Activated T-cell treated with anti-CD3 and anti-CD28 coated beads, Interleukin-2, amount 50 U/mL, for 48 hours (primary cell): ENCODE measurements at places on chromosomes 12 and 14.

- no peak for DNase-seq
These were observed 14.1 kb upstream of the EVL start for GRCh38 chr14:100051103-100051502.

DNA sequence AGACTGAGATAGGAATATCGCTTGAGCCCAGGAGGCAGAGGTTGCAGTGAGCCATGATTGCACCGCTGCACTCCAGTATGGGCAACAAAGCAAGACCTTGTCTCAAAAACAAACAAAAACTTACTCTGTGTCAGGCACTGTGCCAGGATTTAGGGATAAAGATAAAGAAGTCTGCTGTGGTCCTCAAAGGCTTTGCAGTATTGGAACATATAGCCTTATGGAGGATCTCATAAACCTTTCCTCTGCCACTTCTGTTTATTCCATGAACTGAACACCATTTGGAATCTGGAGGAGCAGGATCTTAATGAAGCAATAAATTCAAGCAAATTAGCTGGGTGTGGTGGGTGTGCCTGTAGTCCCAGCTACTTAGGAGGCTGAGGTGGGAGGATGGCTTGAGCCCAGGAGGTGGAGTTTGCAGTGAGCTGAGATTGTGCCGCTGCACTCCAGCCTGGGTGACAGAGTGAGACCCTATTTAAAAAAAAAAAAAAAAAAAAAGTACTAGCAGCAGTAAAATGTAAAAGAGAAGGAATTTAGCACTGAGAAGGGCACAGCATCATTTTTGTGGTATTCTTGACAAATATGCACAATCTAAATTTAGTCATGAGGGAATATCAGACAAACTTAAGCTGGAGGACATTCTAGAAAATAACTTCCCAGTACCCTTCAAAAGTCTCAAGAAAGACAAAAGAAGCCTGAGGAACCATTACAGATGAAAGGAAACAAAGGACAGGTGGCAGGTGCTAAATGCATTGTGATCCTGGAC lies 27.1 kb downstream of the BMAL2 start:
- DNase-seq = no peak

DNA sequence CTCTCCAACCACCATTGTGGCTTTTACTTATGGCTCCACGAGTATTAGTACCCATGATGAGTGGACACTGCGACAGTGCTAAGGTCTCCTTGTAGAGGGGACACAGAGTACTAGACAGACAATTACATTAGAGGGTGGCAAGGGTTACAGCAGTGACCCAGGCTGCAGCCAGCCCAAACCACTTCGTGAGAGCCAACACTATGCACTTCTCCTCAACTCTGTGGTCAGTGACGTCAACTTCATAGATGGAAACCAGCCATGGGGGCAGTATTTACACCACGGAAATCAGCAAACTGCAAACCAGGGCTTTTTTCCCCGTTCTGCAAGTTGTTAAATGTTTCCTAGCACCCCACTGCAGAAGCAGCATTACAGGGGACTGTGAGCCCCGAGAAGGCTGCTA lies 61.6 kb upstream of the ZFP36L1 start:
- no peak for DNase-seq

- peak; percentile 88 for DNase-seq
These were observed 1030.4 kb downstream of the TMEM121 start for GRCh38 chr14:106556665-106557289.

DNA sequence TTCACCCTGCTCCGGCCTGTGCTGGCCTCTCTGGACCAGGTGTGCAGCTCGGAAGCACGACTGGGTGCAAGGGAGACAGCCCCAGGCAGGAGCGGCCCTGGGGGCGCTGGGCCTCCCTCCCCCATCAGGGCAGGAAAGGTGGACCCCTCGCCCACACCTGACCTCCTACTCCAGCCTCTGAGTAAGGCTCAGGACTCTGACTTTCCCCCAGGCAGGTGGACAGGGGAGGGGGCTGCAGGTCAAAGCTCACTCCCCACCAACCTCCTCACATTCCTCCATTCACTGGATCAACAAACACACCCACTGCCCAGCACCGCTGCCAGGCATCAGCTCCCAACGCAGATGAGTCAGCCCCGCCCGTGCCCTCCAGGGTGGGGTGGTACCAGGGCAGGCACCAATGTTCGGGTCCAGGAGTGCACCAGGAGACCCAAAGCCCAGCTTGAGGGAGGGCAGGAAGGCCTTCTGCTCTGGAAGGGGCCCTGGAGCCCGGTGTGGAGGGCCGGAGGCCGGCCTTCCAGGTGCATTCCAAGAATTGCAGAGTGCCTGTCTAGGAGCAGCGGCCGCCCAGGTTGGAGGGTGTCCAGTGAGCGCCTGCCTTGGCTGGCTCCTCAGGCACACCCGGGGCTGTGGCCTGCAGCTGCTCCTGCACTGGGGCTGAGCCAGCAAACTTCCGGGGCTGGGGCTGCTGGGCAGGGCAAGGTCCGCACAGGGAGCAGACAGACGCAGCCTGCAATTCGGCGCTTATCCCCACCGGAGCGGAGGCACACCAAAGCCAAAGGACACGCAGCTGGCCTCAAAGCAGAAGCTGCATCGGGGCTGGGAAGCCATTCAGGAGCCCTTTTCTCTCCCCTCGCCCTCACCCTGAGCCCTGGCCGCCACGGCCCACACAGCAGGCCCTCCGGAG lies 1.6 kb upstream of the INF2 start:
- DNase-seq = no peak

GRCh38 chr14:60323199-60323896 lies 74.3 kb downstream of the PPM1A start:
- no peak for DNase-seq

- DNase-seq = no peak
These were observed 7.7 kb downstream of the SSH1 start for GRCh38 chr12:108849660-108850059.

DNA sequence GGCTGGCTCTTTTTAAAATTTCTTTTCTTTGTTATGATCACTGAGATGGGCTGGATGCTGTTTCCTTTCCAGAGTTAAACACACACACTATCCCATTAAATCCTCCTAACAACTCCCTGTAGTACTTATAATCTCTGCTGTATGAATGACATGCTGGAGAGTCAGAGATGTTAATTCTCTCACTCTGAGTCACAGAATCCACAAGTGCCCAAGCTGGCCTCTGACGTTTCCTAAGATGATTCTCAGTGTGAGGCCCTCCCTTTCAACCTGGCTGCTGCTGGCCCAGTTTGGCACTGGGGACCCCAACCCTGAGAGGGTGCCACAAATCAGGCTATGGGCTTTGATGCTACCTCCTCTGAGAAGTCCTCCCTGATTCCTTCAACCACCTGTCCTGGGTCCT lies 5.4 kb downstream of the NOS1 start:
- no peak for DNase-seq

- DNase-seq = no peak
These were observed 325.3 kb downstream of the GALC start for GRCh38 chr14:87667659-87668058.

DNA sequence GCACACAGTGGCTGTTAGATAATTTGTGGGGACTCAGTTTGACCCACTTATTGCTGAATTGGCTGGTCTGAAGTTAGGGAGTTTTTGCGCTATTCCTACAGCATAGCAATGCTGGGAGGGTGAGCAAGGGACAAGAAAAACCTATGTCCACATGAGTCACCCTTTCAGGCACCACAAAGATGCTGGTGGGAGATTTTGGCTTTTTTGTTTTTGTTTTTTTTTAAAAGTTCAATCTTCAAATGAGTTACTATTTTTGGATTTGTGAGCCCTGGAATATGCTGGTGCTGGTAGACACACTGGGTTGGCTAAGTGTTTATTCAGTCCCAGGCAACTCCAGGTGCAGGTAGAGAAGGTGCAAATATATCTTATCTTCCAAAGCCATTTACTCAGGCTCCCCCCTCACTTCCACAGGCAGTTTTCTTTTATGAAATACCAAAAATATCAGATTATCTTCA lies 143.4 kb downstream of the BTG1 start:
- no peak for DNase-seq

- DNase-seq = peak; percentile 58
These were observed 237.6 kb downstream of the SLC41A2 start for GRCh38 chr12:104720339-104721038.

DNA sequence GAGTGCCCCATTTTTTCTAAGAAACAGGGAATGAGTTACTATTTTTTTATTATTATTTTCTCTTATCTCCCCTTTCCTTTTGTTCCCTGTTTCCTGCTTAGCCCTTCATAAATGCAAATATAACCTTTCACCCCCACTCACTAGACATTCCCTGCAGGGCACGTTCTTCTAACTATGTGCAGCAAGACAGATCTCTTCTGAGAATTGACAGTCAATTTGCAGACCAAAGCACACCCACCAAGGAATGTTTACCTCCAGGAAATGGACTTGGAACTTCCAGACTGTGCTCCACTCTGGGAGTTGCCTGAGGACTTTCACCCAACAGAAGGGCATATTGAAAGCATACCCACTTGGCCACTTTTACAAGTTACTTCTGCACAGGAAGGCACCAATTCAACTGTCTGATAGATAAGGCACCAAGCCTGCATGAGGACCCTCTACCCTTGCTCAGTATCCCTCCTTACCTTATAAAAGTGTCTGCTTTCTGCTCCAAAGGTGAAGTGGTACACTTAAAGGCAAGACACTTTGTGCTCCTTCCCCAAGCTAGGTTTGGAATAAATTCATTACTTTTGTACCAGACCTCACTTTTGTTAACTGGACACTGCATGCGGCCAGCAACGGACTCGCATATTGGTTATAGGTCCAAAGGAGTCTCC lies 6.5 kb downstream of the TAS2R19 start:
- no peak for DNase-seq

DNA sequence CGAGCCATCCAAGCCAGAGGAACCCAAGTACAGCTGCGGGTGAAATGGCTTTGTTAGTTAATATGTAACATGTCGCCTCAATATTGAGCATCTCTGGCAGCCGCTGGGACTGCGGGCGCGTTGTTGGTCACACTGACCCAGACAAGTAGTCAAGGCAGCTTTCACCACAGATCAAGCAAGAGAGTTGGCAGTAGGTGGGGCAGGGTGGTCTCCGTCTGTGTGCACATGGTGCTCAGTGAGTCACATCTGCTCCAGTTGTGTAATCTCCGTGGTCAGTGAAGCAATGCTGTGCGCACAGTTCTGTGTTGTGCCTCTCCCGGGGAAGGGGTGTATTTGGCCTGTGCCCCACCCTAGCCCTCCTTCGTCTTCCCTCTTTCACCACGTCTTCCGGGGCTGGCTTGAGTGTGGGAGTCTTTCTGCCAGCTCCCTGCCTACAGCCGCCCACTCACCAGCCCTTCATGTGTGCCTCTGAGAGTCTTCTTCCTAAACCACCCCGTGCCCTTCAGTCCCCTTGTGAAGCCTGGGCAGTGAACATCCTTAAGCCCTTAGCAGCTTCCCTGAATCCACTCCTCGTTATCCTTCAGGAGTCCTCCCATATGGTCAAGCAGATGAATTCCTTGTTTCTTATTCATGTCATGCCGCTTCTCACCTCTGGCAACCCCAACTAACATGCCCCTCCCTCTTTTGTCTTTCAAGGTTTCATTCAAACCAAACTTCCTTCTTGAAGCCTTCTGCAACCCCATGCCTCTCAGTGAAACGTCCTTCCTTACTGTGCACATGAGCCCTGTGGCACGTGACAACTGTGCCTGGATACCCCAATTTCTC lies 242.1 kb downstream of the CACNA1C start:
- no peak for DNase-seq

DNA sequence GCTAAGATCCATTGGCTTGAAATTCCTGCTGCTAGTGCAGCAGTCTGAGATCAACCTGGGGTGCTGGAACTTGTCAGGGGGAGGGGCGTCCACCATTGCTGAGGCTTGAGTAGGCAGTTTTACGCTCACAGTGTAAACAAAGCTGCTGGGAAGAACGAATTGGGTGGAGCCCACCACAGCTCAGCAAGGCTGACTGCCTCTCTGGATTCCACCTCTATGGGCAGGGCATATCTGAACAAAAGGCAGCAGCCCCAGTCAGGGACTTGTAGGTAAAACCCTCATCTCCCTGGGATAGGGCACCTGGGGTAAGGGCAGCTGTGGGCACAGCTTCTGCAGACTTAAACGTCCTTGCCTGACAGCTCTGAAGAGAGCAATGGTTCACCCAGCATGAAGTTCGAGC lies 191.7 kb downstream of the ALG10B start:
- DNase-seq = no peak

- DNase-seq = peak; percentile 41
These were observed 482 bp upstream of the IFI27L2 start for GRCh38 chr14:94129758-94130414.

DNA sequence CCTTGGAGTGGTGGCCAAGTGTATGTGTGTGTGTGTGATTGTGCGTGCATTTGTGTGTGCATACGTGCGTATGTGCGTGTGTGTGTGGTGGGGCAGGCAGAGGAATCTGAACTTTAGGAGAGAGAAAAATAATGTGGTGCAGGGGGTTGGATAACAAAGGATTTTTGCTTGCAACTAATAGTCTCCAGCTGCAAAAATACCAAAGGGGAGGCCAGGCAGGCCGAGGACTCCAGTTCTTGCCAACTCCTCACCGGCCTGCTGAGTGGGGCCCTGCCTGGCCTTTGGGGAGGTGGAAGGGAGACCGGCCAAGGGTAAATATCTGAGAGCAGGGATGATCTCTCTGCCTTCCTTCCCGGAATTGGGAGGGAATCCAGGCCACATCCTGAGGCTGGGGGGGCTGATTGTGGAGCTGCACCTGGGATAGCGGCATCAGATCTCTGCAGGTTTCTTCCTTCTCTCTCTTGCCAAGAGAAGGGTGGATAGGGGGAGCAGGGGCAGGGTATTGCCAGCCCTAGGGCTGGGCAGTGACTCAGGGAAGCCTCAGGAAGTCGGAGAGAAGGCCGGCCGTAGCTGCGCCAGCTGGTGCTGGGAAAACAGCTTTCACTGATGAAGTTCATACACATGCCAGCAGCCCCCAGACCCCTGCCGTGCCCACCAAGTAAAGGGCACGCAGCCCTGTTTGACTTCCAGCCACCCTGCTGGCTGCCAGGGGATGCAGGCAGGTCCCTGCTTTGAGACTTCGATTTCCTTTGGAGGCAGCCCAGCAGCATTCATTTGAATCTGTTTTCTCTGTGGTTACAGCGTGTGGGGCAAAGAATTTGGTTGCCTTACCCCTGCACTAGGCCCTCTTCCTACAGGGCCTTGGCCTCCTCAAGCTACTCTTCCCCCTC lies 4.6 kb upstream of the LRP1-AS start:
- no peak for DNase-seq

- DNase-seq = no peak
These were observed 64.9 kb downstream of the LLPH start for GRCh38 chr12:66065641-66066136.

GRCh38 chr14:74984236-74985027 lies 18.3 kb upstream of the EIF2B2 start:
- DNase-seq = no peak

GRCh38 chr14:78164226-78164853 lies 5.8 kb upstream of the NRXN3 start:
- DNase-seq = peak; percentile 39
